NCI-H1092 (cell line): ENCODE measurements at places on chromosomes 16 and 17.

- DNase-seq, result no peak
Measured at GRCh38 chr17:29294580-29294900, 592 bp upstream of the NUFIP2 start.

- no peak for DNase-seq
Measured at GRCh38 chr17:28874750-28875149, 19.9 kb downstream of the ERAL1 start.

DNA sequence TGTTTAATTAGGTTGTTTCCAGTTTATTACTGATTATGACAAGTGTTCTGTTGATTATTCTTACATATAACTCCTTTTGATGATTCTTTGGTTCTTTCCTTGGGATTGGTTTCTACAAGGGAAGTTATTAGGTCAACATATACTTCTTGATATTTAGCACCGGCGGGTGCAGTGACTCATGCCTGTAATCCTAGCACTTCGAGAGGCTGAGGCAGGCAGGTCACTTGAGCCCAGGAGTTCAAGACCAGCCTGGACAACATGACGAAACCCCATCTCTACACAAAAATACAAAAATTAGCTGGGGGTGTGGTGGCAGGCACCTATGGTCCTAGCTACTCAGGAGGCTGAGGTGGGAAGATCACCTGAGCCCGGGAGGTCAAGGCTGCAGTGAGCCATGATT is 120.2 kb upstream of the HAS3 start:
- DNase-seq, result no peak

DNA sequence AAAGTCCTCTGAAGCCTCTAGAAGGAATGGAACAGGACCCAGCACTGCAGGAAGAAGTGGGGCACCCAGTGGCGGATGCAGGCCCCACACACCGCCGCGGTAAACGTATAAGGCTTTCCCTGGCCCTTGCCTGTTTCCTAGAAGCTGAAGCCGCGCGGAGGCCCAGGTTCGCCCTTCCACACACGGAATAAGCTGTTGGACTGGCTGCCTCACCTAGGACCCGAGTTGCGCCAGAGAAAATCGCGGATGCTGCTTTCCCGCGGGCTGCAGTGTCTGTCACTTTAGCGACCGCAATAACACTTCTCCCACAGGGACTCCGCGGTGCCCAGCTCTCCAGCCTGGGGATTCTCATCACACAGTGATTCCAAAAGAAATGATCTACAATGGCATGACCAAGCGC is 1736.9 kb downstream of the TP53TG3F start:
- DNase-seq, result no peak

- no peak for DNase-seq
Measured at GRCh38 chr17:70286391-70286790, 117.1 kb downstream of the KCNJ2 start.

DNA sequence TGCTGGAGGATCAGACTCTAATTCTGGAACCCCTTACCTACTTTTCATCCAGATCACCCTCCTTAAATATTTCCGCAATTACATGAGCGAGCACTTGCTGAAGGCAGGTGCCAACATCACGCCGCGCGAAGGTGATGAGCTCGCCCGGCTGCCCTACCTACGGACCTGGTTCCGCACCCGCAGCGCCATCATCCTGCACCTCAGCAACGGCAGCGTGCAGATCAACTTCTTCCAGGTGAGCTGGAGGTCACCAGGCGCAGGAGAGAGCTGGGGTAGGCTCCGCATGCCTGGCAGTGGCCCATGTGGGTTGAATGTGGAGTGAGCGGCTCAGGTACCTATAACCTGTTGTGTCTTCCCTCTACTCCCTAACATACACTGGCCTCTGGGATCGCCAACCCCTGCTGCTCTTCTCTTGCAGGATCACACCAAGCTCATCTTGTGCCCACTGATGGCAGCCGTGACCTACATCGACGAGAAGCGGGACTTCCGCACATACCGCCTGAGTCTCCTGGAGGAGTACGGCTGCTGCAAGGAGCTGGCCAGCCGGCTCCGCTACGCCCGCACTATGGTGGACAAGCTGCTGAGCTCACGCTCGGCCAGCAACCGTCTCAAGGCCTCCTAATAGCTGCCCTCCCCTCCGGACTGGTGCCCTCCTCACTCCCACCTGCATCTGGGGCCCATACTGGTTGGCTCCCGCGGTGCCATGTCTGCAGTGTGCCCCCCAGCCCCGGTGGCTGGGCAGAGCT is 10.9 kb downstream of the PLK1 start:
- DNase-seq, result no peak

DNA sequence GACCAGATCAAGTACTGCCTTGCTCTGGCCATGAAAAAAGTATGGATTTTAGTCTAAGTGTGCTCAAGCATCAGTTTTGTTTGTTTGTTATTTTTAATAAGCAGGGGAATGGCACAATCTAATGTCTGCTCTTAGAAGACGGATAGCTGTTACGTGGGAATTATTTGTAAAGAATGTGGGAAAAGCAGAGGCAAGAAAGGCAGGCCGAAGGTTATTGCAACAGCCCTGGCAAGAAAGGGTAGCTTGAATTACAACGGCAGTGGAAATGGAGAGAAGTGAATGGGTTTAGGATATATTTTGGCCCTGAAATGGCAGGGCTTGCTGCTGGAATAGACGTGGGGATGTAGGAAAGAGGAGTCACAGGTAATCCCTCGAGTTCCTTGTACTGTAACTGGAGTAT is 987 bp upstream of the HASPIN start:
- DNase-seq, result no peak

- DNase-seq, result peak; percentile 33
Measured at GRCh38 chr17:59366040-59366757, 34.7 kb downstream of the YPEL2 start.

DNA sequence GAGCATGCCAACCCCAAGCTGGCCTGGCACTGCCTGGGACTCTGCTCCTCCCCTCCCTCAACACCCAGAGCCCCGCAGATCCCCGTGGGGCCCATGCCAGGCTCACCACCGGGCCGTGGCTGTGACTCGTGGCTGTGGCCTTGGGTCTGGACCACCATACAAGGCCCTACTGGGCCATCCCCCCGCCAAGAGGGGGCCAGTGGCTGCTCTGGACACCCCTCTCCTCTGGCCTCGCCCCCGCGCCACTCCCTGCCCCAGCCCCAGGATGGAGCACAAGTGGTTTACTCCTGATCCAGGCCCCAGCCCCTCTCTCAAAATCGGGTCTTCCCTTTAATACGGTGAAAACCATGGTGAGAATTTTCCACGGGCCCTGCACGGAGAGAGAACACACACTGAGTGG is 3.0 kb downstream of the PABPN1L start:
- DNase-seq, result no peak

DNA sequence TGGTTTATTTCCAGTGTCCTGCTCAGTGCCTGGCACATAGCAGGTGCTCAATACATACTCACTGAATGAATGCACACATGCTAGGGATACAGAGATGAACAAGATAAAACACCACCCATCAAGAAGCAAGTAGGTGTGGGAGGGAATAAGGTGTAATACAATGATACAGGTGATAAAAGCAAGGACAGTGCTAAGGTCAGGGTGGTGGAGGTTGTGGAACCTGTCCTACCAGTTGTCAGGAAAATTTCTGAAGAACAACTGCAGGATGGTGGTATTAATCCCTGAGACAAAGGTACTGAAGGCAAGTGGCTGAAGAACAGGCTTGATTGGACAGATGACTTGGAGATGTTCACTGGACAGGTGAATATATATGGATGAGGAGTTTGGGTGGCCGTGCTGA is 1.8 kb downstream of the KNOP1 start:
- no peak for DNase-seq

- DNase-seq, result no peak
Measured at GRCh38 chr17:78375401-78376151, 2.9 kb upstream of the PGS1 start.
